ENCODE measurements at places on chromosomes 7 and 10.

DNA sequence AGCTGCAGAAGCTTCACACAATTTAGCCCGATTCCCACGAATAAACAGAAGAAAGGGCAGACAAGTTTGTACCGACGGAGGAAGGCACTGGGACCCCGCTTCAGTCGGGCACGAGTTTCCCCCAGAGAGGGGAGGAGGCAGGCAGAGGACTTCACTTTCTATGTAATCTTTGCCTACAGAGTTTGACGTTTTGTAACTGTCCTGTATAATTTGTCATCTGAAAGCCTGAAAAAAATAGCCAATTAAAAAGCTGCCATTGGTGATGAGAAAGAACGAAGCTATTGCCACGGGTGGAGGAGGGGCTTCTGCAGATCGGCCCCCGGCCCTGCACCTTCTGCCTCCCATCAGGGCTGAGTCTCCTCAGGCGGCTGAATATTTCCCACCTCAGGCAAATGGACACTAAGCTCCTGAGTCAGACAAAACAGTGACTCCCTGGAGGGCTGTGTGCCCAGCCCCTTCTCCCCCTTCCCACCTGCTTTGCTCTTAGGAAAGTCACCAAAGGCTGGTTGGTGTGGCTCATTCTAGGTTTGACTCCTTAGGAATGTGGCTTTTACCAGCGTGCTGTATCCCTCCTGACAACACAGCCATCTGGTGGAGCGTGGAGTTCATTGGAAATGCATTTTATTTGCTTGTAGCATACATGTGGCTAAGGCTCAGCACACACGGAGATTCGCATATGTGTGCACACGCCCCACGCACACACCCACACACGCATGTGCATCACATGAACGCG is 117.4 kb downstream of the VIPR2 start:
- DNase-seq = peak; percentile 54

- DNase-seq = peak; percentile 48
Observed at GRCh38 chr10:48363617-48364355, 57.3 kb downstream of the MAPK8 start.

- DNase-seq = no peak
Observed at GRCh38 chr10:129935102-129935866, 28.8 kb downstream of the EBF3 start.

- peak; percentile 91 for DNase-seq
Observed at GRCh38 chr7:3673524-3673923, 372.5 kb downstream of the SDK1 start.

GRCh38 chr7:148319316-148319808 is 271.2 kb upstream of the C7orf33 start:
- DNase-seq = no peak

DNA sequence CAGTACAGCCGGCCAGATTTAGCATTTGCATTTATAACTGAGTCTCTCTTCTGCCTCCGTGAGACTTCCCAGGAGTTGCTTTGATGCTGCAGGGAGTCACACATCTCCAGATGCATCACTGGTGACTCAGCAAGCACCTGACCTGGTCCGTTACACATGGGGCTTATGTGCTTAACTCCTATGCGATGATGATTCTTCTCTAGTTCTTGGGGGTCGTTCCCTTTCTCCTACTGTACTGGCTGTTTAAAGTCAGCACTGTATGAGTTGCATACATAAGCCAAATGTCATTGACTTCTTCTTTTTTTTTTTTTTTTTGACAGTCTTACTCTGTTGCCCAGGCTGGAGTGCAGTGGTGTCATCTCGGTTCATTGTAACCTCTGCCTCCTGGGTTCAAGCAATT is 13.0 kb upstream of the AKR1E2 start:
- DNase-seq = no peak

DNA sequence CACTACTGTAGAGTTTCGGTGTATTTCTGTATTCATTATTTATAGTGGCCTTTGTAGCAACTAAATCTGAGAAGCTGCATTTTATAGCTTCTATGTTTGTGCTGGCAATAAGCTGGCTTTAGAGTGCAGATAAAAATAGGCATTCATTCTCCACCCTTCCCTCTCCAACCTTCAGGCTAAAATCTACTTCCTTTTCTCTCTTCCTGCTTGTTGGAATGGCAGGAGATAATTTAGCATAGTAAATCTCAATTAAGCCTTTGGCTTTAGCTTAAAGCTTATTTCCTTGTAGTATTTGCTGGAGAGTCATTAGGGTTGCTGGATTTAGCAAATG is 58.5 kb downstream of the CPVL start:
- DNase-seq = no peak

DNA sequence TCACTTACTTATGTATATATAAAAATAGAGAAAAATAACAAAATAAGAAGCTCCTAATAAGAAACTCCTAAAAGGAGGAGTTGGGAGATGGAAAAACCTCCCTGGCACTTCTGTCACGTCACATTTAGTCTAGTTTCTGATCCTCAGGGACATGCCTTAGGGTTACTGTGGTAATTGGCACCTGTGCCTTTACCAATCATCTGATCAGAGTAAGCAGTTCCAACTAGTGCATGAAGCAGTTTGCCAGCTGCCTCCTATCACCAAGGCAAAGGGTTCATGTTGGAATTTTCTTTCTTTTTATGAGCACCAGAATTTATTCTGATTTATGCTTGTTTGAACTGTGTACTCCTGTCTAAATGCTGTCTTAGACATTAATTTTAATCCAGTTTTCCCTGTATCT is 49.9 kb downstream of the ARL4A start:
- DNase-seq = no peak

DNA sequence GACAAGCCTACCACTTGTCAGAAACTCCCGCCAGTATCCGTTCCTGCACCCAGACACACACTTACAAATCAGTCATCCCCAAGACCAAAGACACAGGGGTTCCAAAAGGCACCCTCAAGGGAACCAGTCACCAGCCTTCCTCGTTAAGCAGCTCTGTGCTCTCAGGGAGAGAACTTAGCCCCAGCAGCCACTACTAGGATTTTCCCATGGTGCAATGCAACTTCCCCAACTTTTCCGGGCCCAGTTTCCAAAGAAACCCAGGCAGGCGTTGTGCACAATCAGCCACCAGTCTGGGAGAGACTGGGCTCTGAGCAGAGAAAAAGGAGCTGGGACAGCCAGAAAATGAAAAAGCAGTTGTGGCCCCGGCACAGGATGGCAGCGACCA is 1.2 kb downstream of the DLG5 start:
- no peak for DNase-seq

DNA sequence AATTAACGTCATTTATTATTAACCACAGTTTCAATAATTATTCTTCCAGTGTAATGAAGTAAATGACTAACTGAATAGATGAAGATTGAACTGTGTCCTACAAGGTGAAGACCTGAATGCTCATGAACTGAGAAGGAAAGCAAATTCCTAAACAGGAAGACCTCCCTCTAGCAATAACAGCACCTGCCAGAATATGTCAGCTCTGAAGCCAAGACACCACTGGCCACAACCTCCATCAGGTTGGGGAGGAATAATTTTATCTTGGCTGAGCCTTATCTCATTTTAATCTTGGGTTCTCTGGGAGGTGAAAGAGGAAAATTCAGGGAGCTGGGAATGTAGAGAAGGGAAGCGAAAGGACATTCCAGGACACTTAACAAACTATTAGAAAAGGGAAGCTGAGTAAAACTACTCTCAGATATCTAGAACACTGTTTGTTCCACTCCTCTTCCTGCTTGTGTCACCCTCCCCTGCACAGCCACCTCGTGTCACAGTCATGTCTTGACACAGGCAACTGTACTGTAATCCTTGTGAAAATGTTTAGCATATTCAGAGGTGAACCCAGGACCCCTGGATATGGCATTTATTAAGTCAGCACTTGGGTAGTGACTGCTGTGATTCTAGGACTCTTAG is 4.6 kb upstream of the SLC13A1 start:
- DNase-seq = no peak

DNA sequence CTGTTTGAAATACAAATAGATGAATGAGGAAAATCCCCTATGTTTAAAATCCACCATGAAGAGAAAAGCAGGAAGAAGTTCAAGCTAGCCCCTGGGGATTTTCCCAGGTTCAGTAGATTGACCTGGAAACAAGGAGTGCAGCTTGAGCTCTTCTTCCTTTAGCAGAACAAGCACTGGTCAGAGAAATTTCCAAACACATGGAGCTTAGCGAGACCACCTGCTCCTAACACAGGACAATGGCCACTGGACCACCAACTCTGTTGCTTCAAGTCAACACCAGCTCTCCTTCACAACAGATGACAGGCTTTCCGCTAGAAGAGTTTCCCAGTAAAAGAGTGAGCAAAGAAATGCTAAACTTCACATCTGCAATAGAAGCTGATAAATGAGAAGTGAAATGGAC is 9.4 kb upstream of the FBXW4 start:
- no peak for DNase-seq

DNA sequence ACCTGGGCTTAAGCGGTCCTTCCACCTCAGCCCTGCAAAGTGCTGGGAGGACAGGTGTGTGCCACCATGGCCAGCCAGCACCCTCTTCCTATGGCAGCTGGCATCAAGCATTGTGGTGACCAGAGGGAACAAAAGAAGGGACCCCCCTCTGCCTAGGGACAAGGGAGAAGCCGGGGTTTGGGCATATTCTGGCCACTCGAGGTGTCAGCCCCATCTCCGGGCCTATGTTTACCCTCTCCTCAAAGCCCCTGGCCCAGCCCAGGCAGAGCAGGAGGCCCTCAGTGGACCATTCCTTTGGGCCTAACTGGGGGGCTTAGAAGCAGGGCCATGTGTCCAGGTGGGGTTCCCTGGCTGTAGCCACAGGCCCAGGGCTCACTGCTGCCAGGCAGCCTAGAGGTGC is 23.9 kb downstream of the VSIR start:
- no peak for DNase-seq

GRCh38 chr7:1794888-1795542 is 124.9 kb downstream of the ELFN1 start:
- DNase-seq = no peak

DNA sequence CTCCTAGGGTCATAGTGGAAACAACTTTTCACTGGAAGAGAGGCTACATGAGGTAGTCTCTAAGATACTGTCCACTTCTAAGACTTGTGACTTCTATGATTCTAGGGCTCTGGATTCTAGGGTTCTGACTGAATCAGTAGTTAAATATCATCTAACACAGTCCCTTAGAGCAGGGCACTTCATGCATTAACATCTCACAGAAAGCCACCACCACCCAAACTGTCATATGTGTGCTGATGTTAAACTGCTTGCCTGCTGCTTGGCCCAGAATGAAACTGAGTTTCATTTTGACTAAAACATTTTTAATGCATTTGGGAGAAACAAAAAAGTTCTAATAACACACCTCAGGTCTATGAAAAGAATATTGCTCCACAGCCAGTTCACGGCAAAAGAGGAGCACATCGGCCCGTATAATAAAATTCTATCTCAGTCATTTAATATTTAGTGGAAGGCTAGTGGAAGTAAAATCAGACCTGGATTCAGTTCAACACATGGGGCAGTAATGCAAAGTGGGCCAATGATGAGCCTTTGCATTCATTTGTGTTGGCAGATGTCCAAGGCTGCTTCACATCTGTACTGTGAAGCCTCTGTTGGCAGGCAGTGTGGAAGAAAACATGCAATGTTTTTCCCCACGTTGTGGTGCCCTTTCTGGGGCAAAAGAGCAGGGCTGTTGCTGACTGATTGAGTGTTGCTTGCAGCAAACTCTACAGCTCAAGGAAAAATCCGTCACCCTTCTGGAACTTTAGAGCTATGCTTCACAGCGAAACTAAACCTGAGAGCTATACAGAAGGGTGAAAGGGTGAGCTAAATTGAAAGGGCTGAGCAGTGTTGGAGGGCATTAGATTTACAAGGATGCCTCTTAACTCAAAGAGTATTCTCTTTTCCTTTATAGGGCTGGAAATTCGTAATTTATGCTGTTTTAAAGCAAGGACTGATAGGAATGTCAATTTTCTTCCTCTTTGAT is 33.5 kb upstream of the AUTS2 start:
- DNase-seq = no peak
